ENCODE measurements at places on chromosomes 3 and 15. TPM values are rescaled to one million over a fixed set of nuclear protein-coding genes. Genes with fewer than 3 reads are reported as not detected.

Gene PLSCR4
- 12.6 TPM for polyA plus RNA-seq

Gene CTXN2
- polyA plus RNA-seq, result 0.73 TPM

Gene RASGRP1
- polyA plus RNA-seq, result 4.7 TPM

Gene COL8A1
- 0.87 TPM for polyA plus RNA-seq

Gene CCR9
- polyA plus RNA-seq, result not detected

Gene IL5RA
- polyA plus RNA-seq, result 0.35 TPM

Measured in pancreas (tissue), 10 donors.